ENCODE measurements at places on chromosomes 6 and 20.

GRCh38 chr20:52948491-52948890 is 23.7 kb upstream of the TSHZ2 start:
- DNase-seq: no peak

DNA sequence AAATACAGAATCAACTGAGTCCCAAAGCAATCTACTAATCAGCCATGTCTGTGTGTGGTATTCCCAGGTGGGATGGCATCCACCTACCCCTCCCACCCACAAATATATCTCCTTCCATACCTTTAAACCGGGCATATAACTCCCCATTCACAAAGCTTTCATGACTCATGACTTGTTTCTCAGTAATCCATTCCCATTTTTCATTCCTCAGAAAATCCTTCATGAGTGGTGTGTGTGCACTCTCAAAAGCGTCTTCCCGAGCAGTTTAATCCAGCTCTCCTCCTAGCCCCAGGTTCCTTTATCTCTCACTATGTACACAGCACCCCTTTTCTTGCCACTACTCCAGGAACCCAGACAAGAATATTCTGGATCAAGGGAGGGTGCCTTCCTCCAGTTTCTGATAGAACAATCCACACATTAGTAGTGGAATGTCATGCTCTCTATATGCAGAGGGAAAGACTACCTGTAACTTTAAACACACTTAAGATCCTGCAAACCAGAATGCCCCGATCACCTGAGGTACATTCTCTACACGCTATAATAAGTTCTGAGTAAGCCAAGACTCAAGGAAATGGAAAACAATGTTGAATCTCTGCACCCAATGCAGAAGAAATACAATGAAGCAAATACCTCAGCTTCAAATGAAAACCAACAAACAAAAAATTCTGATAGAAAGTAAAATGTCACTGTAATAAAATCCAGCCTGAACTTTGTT is 55.7 kb upstream of the IPCEF1 start:
- no peak for DNase-seq

- DNase-seq: no peak
Measured at GRCh38 chr6:1390133-1390945, 963 bp downstream of the FOXF2 start.

DNA sequence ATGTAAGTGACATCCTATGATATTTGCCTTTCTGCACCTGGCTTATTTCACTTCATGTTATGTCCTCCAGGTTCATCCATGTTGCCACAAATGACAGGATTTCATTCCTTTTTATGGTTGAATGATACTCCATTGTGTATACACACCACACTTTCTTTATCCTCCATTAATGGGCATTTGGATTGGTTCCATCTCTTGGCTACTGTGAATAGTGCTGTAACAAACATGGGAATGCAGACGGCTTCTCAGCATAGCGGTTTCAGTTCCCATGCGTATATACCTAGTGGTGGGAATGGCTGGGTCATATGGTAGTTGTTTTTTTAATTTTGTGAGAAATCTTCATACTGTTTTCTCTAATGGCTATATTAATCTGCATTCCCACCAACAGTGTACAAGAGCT is 14.8 kb downstream of the MTHFD1L start:
- DNase-seq: no peak

All from stimulated activated CD4-positive, alpha-beta T cell treated with anti-CD3 and anti-CD28 coated beads, Interleukin-1b, Interleukin-23, amount 100 ng/mL, for 1 hour (primary cell).